ENCODE measurements at places on chromosomes 7 and 10.

- no peak for DNase-seq
Observed at GRCh38 chr7:21690705-21691104, 147.9 kb downstream of the DNAH11 start.

DNA sequence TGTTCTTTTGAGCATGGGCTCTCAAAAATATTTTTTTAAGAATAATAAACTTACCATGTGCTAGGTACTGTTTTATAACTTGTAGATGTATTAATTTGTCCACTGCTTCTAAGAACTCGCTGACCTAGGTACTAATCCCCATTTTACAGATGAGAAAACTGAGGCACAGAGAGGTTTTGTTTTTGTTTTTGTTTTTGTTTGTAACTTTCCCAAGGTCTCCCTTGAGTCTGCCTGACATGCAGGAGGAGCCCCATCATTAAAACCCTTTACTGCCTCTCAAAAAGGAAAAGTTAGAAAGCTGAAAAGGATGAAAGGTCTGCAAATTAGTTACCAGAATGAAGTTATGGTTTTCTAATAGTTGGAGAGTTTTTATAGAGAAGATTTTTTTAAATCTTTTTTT lies 38.5 kb upstream of the AGBL3 start:
- DNase-seq, result no peak

GRCh38 chr7:46054272-46054671 lies 133.2 kb upstream of the IGFBP3 start:
- DNase-seq, result no peak

- DNase-seq, result no peak
Observed at GRCh38 chr10:117646718-117647117, 104.2 kb downstream of the EMX2 start.

- no peak for DNase-seq
Observed at GRCh38 chr7:30032310-30033125, 4.3 kb downstream of the PLEKHA8 start.

DNA sequence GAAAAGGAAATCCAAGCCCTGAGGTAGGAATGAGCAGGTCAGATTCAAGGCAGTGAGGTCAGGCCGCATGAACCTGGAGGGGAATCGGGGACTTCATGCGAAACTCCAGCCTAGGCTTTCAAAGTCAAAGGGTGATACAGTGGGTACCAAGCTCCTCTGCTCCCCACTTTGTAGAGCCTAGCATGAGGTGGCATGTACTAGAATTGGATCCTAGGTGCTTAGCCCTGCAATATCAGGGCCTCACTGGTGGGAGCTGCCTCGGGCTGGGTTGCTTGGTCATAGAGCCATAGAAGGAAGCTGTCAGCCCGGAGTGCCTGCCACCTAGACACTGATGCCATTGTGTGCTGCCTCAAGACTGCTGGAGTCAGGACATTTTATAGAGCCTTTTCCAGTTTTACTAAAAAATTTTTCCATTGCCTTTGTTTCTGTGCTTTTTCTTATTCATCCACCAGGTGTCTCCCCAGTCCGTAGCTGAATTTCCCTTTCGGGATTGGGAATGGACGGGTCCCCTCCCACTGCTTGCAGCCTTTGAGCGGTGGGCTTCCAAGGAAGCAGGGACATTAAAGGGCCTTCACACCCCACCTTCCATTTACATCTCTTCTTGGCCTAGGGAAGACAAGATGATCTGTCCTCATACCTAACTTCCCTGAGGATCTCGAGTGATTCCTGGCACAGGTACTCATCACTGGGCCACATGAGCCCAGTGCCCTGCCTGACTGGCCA lies 5.5 kb upstream of the LZTS2 start:
- DNase-seq, result no peak

- DNase-seq, result no peak
Observed at GRCh38 chr10:67912331-67912946, 28.0 kb downstream of the SIRT1 start.

DNA sequence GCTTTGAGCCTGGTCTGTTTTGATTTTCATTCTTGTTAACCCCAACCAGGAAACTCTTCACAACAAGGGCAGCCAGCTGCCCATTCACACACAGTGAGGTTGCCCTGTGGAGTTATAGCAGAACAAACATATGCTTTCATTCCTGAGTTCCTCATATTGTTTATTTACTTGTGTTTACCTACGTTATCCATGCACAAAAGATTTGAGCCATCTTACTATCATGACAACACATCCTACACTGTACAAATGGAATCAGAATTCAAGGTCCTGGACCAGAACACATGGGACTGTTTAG lies 21.7 kb upstream of the BMPER start:
- no peak for DNase-seq

DNA sequence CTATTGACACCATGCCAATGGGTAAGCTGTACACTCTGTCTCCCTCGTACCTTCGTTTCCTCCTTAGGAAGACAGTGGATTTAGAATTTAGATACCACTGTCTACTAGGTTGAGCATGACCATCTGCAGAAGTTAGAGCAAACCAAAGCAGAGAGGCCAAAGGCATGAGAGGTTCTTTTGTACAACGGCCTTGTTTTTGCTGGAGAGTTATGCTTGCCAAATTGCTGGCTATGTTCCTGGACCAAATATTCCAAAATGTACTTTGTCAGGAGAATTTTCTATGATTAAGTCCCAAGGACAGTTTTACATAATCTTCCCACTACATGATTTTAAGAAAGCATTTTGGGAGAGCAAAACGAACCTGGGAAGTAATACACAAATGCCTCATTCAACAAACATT lies 47.9 kb upstream of the PLCE1 start:
- DNase-seq, result no peak

- DNase-seq, result no peak
Observed at GRCh38 chr10:132612571-132613504, 75.3 kb downstream of the INPP5A start.

- DNase-seq, result no peak
Observed at GRCh38 chr7:134845461-134845860, 66.0 kb downstream of the CALD1 start.

- no peak for DNase-seq
Observed at GRCh38 chr10:14684354-14684753, 90.3 kb downstream of the FAM107B start.

DNA sequence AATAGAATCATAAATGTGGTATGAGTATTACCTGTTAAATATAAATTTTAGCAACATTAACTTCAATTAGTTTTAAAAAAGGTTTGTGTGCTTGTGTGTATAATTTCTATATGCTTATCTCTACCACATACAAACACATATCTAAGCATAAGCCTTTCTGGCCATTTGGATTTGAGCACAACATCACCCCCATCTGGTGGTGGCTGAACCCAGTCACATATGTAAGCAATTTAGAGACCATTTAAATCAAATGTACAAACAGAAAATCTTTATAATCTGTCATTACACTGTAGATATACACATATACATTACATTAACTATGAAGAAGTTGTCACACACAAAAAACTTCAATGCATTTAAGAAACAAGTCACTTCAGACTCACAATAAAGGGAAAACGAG lies 31.7 kb downstream of the GPR22 start:
- no peak for DNase-seq
